ENCODE measurements at places on chromosomes 11 and 22. TPM values are rescaled to one million over a fixed set of nuclear protein-coding genes. Genes with fewer than 3 reads are reported as not detected.
A peak's percentile ranks its signal among the peaks of the same experiment; 100 is the strongest.

DNA sequence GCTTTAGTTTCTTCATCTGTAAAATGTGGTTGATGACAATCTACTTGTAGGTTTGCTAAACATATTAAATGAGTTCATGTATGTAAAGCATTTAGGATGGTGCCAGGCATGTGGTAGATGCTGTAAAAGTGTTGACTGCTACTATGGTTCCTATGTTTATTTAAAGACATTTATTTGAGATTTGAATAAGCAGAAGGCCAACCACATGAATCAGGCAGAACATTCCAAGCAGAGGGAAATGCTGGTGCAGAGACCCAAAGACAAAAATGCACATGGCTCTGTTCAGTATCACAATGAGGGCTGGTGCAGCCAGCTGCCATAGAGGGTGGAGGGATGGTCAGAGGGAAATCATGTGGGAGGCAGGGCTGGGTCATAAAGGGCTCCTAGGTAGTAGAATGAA is 156.2 kb upstream of the PDGFD start:
- no peak for DNase-seq

GRCh38 chr11:103668859-103669258 is 367.6 kb upstream of the DDI1 start:
- DNase-seq = no peak

GRCh38 chr11:128482512-128483191 is 104.7 kb downstream of the ETS1 start:
- peak; percentile 72 for DNase-seq

- DNase-seq = no peak
Measured at GRCh38 chr22:28402060-28402459, 277.6 kb downstream of the TTC28 start.

The IL18 gene
- 6.0 TPM for total RNA-seq

DNA sequence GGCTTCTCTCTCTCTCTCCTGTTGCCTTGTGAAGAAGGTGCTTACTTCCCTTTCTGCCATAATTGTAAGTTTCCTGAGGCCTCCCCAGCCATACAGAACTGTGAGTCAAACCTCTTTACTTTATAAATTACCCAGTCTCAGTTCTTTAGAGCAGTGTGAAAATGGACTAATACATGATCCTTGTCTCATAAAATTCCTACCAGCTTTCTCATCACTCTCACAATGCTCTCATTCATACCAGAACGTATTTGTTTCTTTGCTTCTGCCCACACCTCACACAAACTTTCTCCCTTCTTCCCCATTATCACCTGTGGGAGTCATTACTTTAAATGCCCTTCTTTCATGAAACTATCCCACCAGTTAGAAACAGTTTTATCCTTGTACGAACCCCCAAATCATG is 62.7 kb upstream of the ARHGAP42 start:
- no peak for DNase-seq

- DNase-seq = peak; percentile 37
Measured at GRCh38 chr11:65425105-65425970, 2.7 kb downstream of the NEAT1 start.

DNA sequence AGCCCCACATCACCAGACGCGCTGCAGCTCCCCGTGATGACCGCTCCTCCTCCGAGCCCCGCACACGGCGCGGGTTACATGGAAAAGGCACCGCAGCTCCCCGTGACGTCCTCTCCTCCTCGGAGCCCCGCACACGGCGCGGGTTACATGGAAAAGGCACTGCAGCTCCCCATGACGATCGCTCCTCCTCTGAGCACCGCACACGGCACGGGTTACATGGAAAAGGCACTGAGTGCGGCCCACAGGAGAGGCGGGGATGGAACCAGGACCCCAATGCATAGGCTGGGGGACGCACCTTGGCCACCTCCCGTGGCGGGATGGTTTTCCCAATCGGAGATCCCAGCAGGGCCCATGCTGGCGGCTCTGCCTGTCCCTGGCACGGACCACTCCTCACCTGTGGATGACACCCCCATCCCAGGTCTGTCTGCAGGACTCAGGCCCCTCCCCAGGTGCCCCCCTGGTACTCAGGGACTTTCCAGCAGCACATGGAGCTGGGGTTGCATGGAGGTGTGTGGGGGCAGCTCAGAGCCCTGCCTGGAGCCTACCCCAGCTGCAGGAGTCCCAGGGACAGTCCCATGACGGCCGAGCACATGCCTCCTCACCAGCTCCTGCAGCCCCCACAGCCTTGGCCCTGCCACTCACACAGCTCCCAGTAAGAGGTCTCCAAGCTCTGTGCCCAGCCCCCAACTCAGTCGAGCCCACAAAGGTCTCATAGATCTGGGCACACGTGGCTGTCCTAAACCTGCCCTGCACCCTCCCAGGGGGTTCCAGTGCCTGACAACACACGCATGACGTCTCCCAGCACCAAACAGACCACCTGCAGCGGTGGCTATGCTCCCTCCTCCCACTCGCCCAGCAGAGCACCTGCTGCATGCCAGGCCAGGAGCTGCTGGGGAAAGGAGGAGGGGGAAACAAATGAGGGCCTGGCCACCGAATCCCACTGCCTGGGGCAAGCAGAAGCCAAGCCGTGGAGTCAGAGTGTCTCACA is 166.6 kb downstream of the BRD1 start:
- DNase-seq = no peak

- no peak for DNase-seq
Measured at GRCh38 chr22:48335442-48336139, 1492.1 kb downstream of the BRD1 start.

DNA sequence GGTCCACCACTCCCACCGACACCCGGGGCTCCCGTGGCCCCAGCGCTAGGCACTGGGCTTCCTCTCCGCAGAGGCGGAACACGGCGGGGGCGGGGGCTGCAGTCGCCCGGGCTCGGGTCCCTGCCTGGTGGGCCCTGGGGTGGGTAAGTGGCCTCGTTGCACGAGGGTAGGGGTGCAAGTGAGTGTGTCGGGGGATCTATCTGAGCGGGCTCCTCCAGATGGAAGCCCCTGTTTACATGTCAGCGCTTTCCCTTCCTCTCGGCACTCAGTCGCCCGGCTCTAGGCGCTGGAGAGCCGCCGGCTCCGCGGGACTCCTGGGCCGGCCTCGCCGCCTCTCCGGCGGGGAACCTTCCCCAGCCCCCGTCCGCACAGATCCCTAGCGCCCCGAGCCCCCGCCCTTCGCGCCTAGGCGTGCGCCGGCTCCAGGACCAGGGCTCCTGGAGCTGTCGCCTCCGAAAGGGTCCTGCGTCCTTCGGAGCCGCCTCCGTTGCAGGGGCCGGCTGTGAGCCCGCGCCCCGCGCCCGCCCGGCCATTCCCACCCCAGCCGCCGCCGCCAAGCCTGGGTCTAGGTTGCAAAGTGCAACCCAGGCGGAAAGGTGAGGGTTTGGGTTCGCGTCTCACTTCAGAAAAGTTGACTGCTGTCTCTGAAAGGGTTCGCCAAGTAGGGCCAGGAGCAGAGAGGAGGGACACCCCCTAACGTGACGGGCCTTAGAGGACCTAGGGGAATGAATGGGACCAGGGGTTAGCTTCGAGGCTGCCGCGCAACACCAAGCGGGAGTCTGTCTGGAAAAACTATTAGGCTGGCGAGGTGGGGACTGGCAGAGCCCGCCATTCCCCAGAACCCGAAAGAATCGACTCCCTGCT is 978 bp downstream of the FLI1 start:
- peak; percentile 57 for DNase-seq

DNA sequence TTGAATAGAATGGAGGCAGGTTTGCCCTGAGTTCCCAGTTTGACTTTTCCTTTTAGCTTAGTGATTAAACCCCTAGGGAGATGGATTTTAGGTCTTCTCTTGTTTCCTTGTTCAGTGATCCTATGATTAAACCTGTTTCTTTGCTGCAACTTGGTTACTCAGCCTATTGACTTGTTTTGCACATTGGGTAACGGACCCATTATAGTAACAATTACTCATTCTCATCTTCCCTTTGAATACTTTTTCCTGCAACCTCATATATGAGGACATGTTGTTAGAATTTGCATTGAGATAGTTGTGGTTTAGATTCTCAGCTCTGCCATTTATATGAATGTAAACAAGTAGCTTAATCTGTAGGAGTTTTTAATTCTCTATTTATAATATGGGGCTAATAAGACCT is 489.2 kb upstream of the CNTN5 start:
- no peak for DNase-seq

GRCh38 chr22:35430897-35431322 is 31.0 kb downstream of the MCM5 start:
- peak; percentile 91 for DNase-seq

DNA sequence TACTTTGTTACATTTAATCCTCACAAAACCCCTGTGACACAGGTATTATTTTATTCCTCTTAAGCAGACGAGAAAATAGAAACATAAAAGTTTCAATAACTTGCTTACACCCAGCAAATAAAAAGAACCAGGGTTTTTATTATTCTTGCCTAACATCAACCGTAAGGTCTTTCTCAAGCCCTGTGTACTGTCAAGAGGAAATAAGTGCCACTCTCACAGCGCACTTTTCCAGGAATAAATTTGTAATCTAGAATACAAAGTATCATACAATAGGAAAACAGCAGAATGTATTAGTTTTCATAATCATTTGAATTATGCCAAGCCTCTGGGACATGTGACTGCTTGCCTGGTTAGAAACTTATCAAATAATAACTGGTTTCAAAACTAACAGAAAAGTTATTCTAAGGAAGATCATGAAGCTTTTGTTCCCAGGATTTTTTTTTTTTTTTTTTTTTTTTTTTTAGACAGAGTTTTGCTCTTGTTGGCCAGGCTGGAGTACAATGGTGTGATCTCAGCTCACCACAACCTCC is 7.4 kb downstream of the CCDC34 start:
- no peak for DNase-seq

GRCh38 chr11:121449626-121450025 is 2.5 kb upstream of the SORL1 start:
- no peak for DNase-seq

- no peak for DNase-seq
Measured at GRCh38 chr11:21460082-21460481, 732.8 kb upstream of the ANO5 start.

The JHY gene
- total RNA-seq = 3.2 TPM

DNA sequence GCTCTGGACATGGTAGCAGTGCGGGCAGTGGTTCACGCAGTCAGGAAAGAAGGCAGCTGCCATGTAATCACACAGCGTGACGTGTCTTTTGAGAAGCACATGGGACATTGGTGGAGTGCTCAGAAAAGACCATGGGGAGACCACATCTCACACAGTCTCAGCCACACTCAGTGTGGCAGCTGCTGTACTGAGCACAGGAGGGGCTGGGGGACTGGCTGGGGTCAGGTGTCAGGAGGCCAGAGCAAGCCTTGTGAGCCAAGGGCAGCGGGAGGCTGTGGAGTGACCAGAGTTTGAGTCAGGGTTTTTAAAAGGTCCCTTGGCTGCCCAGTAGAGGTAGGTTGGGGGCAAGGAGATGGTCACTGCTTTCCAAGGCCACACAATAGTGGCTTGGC is 18.5 kb downstream of the CLDN5 start:
- DNase-seq = no peak

- no peak for DNase-seq
Measured at GRCh38 chr11:115077740-115078139, 399.4 kb downstream of the NXPE2 start.

The UPK3A gene
- total RNA-seq = not detected

DNA sequence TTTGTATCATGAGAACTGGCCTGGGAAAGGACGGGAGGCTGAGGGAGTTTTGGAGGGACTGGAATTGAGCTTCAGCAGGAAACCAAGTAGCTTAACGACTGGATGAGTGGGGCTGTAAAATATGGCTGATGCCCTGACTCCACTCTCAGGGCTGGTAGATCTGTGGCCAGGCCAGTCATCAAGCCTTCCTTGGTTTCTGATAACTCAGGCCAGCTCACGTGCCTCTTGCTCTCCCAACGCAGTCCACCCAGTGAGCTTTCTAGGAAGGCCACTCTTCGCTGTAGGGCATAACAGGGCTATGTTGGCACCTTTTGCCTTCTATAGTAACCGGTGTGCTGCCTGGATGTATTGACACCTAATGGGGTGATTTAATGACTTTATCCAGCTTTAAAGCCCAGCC is 5.8 kb upstream of the MADD start:
- no peak for DNase-seq

DNA sequence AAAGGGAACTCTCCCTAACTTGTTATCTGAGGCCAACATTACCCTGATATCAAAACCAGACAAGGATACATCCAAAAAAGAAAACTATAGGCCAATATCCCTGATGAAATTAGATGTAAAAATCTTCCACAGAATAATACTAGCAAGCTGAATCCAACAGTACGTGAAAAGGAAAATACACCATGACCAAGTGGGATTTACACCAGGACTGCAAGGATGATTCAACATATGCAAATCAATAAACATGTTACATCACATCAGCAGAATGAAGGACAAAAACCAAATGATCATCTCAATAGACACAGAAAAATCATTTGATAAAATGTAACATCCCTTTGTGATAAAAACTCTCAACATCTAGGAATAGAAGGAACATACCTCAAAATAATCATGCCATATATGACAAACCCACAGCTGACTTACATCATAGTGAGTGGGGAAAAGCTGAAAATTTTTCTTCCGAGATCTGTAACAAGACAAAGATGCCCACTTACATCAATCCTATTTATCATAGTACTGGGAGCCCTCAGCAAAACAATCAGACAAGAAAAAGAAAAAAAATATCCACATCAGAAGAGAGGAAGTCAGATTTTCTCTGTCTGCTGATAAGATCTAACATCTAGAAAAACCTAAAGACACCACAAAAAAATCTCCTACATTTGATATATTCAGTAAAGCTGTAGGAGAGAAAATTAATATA is 703.3 kb upstream of the ANO5 start:
- DNase-seq = no peak

The IGF2 gene
- total RNA-seq = 94.3 TPM

The NEFH gene
- 0.41 TPM for total RNA-seq

DNA sequence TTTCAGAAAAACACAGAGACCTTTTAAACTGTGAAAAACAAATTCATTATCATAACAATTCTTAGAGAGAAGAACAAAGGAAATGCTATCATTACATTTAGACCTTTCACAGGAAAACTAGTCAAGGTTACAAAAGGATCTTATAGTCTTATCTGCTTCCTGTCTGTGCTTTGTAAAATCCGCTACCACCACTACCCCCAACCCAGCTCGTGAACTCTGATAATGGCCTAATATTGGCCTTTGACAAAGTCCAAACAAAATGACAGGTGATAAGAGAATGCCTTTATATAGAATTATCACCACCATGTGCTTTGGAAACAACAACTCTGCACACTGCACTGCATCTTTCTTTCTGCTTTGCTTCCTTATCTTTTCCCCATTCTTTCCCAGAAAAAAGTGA is 272.5 kb downstream of the SBF2 start:
- no peak for DNase-seq

The ANGPTL5 gene
- 4.0 TPM for total RNA-seq
